Caco-2 (cell line): ENCODE measurements at places on chromosomes 12 and 14. TPM values are rescaled to one million over a fixed set of nuclear protein-coding genes. Genes with fewer than 3 reads are reported as not detected.

DNA sequence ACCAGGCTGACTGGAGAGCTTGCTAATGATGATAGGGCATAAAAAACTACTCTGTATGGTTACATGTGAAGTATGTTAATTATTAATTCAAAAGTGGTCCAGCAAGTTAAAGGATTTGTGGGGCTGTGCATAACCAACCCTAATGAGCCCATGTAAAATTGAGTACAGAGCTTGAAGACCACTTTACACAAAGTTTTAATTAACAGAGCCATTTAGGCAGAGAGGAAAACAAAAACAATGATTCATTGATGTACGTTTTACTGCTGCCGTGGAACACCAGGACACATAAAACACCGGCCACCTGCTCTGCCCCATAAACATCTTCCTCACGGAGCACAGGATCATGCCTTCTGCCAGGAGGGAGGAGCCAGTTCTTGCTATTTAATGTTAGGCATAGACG lies 83.5 kb downstream of the RIMBP2 start:
- no peak for DNase-seq

DNA sequence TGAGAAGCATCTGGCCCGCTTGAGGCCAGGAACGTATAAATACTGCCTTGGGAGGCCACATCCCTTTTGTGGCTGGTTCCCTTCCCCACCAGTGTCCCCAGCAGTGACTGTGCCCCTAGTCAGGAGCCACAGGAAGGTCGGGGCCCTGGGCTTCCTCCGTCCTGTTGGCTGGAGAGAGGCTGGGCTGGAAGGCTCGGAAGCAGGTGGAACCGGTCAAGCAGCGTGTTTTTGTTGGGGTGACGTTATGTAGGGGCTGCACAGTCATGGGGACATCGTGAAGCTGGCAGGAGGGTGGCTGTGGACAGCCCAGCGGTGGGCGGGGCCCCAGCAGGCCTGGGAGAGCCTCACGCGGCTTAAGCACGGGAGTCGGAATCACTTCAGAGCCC lies 10.1 kb downstream of the XRCC3 start:
- DNase-seq, result no peak

DNA sequence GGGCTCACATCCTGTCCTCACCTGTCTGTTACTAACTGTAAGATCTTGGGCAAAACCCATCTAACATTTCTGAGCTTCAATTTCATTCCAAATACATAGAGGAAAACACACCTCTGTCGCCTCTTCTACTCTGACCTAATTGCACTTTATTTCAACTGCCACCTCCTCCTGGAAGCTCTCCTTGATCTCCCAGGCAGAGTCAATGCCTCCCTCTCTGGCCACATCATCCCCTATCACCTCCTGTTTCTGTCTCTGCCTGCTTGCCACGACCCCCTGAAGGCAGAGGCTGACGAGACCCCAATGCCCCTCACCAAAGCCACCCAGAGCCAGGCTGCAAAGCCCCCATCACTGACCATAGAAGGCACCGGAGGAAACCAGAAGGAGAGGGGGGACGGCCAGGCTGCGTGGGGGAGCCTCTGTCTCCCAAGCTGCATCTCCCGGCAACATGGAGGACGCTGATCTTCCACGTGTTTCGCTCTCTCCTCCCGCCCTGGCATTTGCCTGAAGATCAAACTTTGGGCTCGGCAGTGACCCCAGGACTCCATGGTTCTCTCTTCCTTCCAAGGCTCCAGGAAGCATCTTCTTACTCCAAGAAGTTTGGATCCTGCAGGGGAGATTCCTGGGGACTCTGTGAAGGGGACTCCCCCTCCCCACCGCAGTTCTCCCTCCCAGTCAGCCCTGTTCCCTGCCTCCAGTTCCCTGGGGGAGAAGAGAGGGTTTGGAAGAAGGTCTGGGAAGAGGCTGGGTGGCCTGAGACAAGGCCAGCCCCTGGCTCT lies 50.1 kb upstream of the BCL11B start:
- no peak for DNase-seq

- no peak for DNase-seq
Observed at GRCh38 chr14:37241198-37241597, 43.5 kb downstream of the MIPOL1 start.

- DNase-seq, result no peak
Observed at GRCh38 chr12:108989376-108989775, 31.5 kb downstream of the SVOP start.

DNA sequence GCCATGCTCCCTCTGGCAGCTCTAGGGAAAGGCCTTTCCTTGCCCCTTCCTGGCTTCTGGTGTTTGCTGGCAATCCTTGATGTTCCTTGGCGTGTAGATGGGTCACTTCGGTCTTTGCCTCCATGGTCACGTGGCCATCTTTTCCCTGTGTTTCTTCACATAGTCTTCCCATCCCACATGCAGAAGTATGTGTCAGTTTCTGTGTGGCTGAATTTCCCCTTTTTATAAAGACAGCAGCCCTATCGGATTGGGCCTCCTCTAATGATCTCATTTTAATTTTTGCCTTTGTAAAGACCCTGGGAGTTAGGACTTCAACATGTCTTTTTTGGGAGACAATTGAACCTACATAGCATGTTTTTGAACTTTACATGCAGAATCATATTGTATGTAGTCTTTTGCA lies 107.2 kb upstream of the FGD4 start:
- DNase-seq, result no peak

DNA sequence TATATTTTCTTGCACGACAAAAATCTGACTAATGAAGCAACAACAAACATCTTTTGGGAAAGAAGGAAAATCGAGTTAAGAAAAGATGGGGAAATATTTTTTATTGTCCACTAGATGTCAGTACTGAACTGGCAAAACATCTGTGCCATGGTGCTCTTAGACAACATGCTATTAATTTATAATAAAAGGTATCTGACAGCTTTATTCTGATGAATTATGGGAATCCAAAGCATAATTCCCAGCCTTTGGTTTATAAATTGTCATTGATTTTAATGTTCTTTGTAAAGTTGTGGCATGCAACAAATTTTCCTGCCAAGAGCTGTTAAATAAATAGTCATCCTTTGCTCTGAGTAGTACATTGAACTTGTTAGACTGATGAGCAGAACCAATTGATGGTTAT lies 231.2 kb downstream of the ETNK1 start:
- no peak for DNase-seq

DNA sequence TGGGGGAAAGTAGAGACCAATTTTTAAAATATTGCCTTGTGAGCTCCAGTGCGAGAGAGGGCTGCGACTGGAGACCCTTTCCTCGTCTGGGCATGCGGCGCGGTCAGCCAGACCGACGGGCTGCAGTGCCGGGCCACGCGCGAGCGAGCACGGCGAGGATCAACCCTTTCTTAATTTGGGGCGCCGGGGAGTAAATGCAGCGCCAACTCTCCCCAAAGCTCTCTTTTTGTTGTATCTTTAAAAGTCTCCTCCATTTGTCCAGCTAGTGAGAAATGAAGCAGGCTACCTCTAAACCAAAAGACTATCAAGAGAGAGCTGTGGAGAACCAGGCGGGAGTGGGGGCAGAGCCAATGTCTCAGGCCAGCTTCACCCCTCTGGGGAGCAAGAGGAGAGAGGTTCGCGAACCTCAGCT lies 1.4 kb downstream of the SIX1 start:
- no peak for DNase-seq

DNA sequence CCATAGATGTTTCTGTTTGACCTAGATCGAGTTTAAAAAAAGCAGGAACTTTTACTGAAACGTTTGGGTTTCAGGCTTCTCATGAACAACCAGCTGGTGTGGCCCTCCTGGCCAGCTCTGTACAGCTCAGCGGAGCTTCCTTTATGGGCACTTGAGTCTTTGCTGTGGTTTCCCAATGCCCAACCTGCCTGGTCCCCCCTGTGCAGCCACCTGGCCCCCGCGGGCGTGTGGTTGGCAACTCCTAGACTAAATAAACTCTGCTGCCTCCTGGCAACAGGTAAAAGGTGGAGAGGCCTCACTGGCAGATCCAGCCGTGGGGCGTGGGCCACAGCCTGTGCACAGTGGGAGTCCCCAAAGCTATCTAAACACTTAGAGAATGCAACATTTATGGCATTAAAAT lies 38.7 kb downstream of the ADGRD1 start:
- DNase-seq, result no peak

GRCh38 chr12:118345355-118345754 lies 27.4 kb downstream of the TAOK3 start:
- no peak for DNase-seq

GRCh38 chr12:128336204-128337070 lies 69.5 kb downstream of the TMEM132C start:
- DNase-seq, result no peak

DNA sequence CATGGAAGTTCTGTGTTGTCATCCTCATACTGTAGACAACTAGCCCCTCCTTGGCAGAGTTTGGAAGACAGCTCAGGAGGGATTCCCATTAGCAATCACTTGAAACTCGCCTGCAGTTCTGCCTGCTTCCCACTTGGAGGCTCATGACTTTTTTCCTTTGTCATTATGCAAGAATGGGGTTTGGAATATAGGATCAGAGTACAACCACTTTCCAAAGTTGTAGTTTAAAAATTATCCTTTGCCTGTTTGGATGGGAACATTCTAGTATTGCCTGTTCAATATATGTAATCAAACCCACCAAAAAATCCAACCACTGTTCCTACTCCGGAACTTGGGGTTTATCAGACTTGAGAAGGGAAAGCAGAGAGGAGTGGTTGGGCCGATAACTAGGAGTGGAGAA lies 2.1 kb upstream of the GPD1 start:
- DNase-seq, result no peak

KRT2 gene
- total RNA-seq, result not detected in 2 replicates

PMCH gene
- total RNA-seq, result not detected in 2 replicates

ACTR6 gene
- 25.0 and 26.0 TPM in 2 replicates for total RNA-seq

MMP17 gene
- 3.6 and 4.6 TPM in 2 replicates for total RNA-seq

RD3L gene
- total RNA-seq, result not detected in 2 replicates

RPS6KL1 gene
- 6.8 and 9.8 TPM in 2 replicates for total RNA-seq

USP5 gene
- 226 and 230 TPM in 2 replicates for total RNA-seq

TAMALIN gene
- 3.7 and 4.1 TPM in 2 replicates for total RNA-seq

DHRS2 gene
- 12.8 and 21.3 TPM in 2 replicates for total RNA-seq

GTF2H3 gene
- 44.8 and 45.6 TPM in 2 replicates for total RNA-seq
